Astrocyte (in vitro differentiated cells and primary cell): ENCODE measurements at places on chromosomes 1 and 21. TPM values are rescaled to one million over a fixed set of nuclear protein-coding genes. Genes with fewer than 3 reads are reported as not detected.

The RNU1-1 gene
- total RNA-seq = 1,356 and 1,553 TPM in 2 replicates

The GJA9 gene
- total RNA-seq = not detected in 2 replicates

The TMIGD3 gene
- total RNA-seq = not detected in 2 replicates

The BSND gene
- total RNA-seq = not detected in 2 replicates

DNA sequence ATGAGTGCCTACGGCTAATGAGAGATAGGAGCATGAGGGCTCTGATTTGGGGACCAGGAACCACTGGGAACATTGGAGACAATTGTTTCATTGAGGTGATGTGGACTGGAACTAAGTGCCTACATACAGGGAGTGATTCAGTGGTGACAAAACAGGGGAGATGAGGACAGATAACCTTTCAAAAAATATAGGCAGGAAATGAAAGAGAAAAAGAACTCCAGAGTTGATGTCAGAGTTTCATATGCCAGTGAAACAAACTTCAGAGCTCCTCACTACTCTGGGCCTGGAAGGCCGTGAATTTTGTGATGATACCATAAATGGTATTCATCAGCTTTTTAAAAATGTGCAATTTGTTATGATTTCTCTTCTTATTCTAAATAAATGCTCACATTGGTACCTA lies 39.3 kb downstream of the FASLG start:
- DNase-seq = no peak

- no peak for DNase-seq
These were observed 34.3 kb downstream of the PCNX2 start for GRCh38 chr1:233261206-233261605.

- DNase-seq = peak; percentile 8
These were observed 43.7 kb upstream of the PTGFR start for GRCh38 chr1:78447086-78447485.
